ENCODE measurements at places on chromosomes 2 and 18.
A peak's percentile ranks its signal among the peaks of the same experiment; 100 is the strongest.

DNA sequence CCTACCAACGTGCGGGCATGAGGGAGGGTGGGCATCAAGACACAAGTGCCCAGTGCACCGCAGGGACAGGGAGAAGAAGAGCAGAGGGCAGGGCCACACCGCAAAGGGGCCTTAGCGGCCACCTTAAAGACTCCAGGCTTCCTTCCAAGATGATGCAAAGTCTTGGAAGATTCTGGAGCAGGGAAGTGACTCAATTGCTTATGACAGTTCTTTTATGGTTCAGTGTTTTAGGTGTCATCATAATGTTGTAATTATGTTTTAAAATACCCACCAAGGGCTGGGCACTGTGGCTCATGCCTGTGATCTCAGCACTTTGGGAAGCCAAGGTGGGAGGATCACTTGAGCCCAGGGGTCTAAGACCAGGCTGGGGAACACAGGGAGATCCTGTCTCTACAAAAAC, 44.5 kb upstream of the SEMA4C start:
- DNase-seq = no peak

GRCh38 chr2:182445391-182445965, 18.6 kb upstream of the PDE1A start:
- DNase-seq = no peak

DNA sequence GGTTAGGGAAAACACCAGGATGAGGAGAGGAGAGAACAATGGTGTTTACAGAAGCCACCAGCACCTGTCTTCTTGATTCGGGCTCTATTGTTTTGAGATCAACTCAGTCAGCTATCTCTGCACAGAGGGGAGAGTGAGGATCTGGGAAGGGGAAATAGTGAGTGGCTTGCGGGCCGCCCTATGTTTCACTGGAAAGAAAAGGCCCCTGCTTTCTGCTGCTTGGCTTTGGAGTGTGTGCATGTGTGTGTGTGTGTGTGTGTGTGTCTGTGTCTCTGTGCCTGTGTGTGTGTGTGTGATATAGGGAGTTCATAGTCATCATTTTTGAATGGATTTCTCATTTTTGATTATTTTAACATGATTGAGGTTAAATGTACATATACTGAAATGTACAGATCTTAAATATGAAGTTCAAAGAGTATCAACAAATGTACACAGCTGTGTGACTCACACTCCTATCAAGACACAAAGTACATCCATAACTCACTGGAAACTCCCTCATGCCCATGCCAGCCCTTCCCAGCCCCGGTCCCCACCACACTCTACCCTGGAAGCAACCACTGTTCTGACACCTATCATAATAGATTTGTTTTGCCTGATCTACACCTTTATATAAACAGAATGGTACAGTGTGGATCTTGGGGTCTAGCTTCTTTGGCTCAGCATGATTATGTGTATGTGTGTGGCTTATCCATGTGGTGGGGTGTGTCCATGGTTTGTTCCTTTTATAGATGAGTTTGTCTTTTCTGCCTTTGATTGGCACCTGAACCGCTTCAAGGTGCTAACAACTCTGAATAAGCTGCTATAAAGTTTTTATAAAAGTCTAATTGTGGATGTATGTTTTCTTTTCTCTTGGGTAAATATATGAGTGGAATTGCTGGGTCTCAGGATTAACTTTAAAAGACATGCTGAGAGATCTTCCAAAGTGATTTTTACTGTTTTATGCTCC, 258.3 kb downstream of the SETBP1 start:
- no peak for DNase-seq

- peak; percentile 21 for DNase-seq
These were observed 128.5 kb upstream of the LGALSL start for GRCh38 chr2:64325477-64325851.

DNA sequence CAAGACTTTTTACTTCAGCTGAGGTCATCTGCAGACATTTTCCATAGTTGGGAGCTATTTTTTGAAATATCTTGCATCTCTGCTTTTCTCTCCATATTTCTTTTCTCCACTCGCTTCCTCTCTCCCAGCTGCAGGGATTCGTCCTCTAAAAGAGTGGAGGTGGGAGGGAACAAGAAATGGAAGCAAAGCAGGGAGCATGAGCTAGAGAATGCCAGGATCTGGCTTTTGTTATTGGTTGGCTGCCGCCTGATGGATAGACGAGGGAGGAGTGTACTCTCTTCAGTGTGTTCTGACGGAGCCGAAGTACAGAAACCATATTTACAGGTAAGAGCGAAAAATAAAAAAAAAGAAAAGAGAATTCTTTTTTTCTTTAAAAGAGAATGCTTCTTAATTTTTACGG, at the start of gene CSRNP3:
Gene CSRNP3 (plus strand): TSS at position 282 of the 400 bp plus-strand sequence. CDS start 125,368 bp downstream, outside the sequence.
- no peak for DNase-seq

- DNase-seq = no peak
These were observed 977.1 kb upstream of the SOX11 start for GRCh38 chr2:4715065-4715464.

- DNase-seq = no peak
These were observed 829 bp upstream of the KIAA2012 start for GRCh38 chr2:202072226-202072625.

DNA sequence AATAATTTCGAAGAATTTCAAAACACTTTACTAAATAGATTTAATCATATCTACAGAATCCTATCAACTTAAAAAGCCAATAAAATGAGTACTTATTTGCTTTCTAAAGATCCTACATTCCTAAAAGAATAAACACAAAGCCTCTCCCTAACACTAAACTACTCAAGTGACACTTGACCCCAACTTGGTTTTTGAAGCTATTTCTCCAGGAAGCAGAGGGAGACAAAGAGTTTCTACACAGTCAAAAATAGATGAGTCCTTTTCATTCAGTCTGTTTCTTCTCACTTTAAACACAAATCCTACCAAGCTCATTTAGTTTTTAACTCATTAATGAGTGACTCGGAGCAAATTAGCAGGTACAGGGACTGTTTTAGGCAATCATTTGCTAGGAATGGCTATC, 2.1 kb downstream of the ATL2 start:
- DNase-seq = no peak
